ENCODE measurements at places on chromosomes 3 and 15.

DNA sequence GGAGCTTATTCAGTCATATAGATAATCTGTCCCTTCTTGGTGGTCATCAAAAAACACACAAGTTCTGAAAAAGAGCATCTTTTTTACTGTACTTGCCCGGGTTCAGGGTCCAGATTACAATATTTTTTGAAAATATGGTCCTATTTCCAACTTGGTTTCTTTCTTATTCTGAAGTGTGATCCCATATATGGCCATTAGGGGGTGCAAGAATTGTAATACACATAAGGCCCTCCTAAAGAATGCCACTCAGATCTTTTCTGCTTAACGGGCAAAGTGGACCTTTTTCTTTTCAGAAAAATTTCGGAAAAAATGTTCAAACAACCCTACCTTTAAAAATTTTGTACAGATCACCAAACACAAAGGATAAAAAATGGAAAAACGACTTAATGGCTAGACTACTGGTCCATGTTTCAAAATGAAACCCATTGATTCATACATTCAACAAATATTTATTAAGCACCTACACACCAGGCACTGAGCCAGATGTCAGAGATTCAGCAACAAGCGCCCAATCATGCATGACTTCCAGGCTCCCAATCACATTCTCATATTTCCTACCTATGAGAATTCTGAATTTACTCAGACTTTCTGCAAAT lies 102.0 kb upstream of the MYRIP start:
- no peak for DNase-seq

GRCh38 chr3:10852066-10852808 lies 36.2 kb downstream of the SLC6A11 start:
- DNase-seq: no peak

- no peak for DNase-seq
Observed at GRCh38 chr3:153513236-153513635, 351.2 kb downstream of the RAP2B start.

DNA sequence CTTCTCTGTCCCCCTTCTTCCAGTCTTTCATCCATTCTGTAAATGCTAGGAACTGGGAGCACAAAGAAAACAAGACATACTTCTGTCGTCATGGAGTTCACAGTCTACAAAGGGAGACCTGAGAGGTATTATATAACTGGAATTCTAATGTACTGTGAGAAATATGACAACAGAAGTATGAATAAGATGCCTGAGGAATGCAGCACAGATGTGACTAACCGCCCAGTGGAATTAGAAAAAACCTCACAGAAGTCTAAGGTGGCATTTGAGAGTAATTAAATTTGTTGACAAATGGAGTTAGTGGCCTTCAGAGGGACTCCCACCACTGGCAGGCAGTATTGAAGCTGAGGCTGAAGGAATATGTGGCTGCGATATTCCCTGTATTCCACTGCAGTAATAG lies 168.5 kb upstream of the FAM3D start:
- no peak for DNase-seq

- no peak for DNase-seq
Observed at GRCh38 chr3:160577093-160577492, 11.7 kb upstream of the KPNA4 start.

GRCh38 chr3:45181496-45181895 lies 35.3 kb upstream of the CDCP1 start:
- DNase-seq: no peak

DNA sequence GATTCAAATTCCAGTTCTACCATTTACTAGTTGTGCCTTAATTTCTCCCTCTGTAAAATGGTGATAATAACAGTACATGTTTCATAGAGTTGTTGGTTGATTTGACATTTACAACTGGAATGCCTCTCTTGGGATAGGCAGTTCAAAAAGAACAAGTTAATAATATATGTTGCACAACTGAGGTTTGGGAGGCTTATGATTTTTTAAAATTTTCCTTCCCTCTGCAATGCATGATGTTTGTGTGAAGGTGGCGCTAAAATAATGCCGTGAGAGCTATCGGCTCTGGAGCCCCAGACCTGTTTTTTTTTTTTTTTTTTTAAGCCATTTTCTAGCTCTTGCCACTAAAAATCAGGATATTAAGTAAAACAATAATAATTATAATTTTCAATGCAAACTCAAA lies 18.6 kb downstream of the DNAJB11 start:
- DNase-seq: no peak

- DNase-seq: no peak
Observed at GRCh38 chr15:91101608-91101920, 1.5 kb downstream of the SV2B start.

DNA sequence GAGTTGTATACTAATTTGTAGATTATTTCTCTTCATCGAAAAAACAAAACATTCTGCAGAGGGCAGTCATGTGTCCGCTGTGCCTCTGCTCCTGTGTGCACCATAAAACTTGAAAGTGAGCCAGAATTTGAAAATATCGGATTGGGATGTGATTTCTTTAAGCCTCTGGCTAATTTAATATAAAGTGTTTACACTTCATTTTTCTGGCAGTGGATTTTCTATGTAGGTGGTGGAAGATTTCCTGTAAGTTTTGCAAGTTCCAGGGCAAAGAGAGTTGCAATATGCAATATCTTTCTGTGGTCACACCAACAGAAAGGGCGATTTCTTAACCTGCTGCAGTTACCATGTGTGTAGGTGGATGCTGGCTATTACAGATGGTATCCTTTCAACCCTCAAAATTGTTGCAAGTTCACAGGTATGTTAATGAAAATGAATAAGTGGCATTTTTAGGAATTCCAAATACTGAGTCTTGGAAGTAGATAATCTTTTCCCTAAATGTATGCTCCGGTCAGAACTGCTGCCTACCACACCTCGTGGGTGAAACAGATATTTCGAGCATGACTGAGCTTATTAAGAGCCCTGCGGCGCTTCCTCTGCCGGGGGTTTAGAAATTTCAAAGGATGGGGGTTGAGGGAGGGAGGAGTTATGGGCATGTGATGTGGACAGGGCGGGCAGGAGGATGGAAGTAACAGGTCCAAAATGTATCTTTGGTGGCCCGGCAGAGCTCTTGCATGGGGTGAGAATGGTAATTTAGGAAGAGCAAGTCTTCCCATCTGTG lies 134.0 kb downstream of the PGPEP1L start:
- no peak for DNase-seq

GRCh38 chr3:161560008-161560637 lies 63.5 kb downstream of the OTOL1 start:
- no peak for DNase-seq

DNA sequence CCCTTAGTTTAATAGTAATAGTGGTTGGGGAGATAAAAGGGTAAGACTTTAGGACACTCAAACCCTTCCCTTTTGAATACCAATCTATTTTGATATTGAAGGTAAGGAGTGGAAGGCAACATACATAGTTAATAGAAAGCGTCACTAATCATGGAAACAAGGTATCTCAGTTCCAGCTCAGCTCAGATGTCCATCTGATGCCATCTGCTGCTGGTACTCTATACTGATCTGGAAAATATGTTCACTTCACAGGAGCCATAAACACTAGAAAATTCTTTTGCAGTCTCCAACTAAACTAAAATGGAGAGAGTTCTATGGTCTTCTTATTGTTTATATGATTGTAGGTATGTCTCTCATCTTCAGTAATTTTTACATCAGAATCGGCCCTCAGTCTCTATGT lies 1777.1 kb downstream of the OTOL1 start:
- DNase-seq: no peak

DNA sequence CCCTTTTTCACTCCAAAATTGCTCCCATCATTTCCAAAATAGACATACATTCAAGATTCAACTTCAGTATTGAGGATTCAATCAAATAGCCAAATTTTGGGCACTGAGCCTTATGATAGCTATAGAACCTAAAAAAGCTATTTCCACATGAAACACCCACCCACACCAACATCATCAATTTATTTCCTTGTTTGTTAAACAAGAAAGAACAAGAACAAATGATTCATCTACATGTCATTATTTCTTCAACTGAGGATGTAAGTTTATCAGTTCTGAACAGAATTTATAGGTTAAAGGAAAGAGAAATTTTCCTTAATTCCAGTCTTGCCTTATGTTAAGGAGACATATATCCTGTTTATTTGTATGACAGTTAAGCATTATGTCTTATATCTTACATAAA lies 32.2 kb downstream of the DPPA2 start:
- no peak for DNase-seq

GRCh38 chr15:70159001-70159712 lies 61.4 kb upstream of the TLE3 start:
- DNase-seq: no peak

GRCh38 chr3:189172668-189173419 lies 1.1 kb downstream of the TPRG1 start:
- no peak for DNase-seq

DNA sequence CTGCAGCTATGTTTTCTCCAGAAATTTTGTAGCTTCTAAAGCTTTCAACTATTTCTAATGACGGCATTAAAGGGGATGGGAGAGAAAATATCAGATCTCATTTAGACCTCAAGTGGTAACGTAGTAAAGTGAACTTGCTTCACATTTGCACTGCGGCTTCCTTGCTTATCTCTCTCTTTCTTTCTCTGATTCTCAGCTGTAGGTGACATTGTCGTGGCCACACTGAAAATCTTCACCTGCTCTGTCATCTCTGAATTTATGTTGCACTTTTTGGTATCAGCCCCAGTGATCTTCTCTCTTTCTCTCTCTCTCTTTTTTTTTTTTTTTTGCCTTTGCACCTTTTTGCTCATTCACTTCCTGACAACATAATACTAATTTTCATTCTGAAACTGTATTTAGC lies 254.1 kb upstream of the SATB1 start:
- DNase-seq: no peak

- no peak for DNase-seq
Observed at GRCh38 chr15:36090286-36090946, 489.0 kb upstream of the CDIN1 start.

DNA sequence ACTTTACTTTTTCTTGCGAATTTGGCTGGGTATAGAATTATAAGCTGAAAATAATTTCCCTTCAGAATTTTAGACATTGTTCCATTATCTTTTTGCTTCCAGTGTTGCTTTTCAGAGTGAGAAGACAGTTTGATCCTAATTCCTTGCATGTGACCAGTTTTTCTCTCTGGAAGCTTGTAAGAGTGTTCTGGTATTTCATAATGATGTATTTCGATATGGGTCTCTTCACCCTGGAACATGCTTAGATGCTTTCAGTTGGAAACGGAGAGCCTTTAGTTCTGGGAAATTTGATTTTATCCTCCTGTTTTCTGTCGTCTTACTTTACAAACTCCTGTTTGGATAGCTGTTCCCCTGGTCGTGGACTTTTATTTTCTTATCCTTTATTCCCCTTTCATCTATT lies 13.9 kb downstream of the ALPK3 start:
- no peak for DNase-seq

GRCh38 chr3:10373686-10374261 lies 52.9 kb upstream of the SEC13 start:
- no peak for DNase-seq

DNA sequence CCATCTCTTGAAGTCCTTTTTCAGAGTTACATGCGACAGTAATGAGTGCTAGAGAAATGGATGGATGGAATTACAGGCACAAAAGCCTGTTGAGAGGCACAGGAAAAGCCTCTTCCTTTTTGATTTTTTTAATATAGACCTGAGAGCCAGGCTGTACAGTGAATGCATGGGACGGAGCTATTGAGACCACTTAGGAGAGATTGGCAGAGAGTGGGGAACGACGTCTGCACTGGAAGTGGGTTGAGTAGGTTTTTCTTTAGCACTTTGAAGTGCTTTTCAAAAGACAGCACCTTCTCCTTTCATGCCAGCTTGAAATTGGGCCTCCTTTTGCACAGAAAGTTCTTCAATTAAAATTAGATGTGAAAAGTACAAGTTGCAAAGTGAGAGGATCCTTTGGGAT lies 37.0 kb downstream of the GLDN start:
- DNase-seq: no peak

- no peak for DNase-seq
Observed at GRCh38 chr15:85318048-85318731, 62.2 kb upstream of the AKAP13 start.

- DNase-seq: no peak
Observed at GRCh38 chr3:5799398-5799797, 611.9 kb downstream of the EDEM1 start.

DNA sequence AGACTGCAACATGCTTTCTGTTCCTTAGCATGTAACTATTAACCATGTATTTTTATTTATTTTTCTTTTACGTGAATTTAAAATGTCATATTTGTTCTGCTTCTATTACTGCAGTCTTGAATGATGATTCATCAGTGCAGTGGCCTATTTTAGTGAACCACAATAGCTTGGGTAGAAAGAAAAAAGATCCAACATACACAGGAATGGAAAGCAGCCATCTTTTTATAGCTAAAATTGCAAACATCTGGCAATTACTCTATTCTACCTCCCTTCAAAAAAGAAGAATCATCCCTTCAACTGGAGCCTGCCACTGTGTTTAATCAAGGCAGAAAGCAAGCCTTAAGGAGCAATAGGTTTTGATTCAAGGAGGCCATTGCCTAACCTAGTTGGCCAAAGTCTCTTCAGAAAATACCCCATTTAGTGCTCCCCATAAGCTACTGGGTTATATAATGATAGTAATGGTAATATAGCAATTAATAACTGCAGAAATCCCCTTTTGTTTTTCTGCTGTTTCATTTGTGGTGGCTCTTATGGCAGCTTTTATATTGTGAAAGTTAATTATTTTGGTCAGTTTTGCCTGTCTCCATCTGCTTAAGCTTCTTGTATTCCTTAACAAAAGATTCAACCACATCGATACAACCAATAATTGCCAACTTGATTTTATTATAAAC lies 267.3 kb downstream of the LPP start:
- no peak for DNase-seq

GRCh38 chr3:9066141-9066540 lies 102.9 kb upstream of the RAD18 start:
- DNase-seq: no peak

DNA sequence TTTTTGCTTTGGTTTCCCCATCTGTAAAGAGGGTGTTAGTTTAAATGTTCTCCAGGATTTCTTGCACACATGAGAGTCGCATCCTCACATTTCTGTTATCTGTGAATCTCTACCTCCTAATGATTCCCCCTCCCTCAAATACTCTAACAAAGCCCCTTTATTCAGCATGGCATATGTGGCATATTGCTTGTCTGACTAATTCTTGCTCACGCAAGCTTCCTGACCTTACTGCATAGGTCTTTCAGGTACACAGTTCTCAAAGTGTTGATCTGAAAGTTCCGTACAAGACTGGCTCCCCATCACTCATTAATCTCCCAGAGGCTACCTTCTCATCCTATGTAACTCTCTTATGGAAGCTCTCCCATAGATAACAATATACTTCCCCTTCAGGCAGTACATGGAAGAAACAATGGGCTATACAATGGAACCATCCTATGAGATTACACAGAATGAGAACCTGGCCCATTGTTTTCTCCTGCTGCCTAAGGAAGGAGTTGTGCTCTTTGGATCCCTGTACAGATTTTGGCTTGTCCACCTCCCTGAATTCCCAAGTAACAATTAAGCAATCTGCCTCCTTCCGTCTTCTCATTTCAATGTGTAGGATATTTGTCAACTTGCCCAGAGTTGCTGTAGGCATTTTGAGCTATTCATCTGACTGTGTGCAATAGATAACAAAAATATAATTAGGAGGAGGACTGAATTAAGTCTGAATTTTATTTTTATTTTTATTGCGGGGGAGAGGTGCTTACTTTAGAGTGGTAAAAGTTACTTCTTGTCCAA lies 51.0 kb downstream of the PPARG start:
- DNase-seq: no peak

Data from GOT3 (cell line).